Fibroblast of the aortic adventitia (primary cell): ENCODE measurements at places on chromosomes 5 and 9. TPM values are rescaled to one million over a fixed set of nuclear protein-coding genes. Genes with fewer than 3 reads are reported as not detected.
A peak's percentile ranks its signal among the peaks of the same experiment; 100 is the strongest.

ISCA1 gene
- 18.0 and 46.5 TPM in 2 replicates for total RNA-seq

DNA sequence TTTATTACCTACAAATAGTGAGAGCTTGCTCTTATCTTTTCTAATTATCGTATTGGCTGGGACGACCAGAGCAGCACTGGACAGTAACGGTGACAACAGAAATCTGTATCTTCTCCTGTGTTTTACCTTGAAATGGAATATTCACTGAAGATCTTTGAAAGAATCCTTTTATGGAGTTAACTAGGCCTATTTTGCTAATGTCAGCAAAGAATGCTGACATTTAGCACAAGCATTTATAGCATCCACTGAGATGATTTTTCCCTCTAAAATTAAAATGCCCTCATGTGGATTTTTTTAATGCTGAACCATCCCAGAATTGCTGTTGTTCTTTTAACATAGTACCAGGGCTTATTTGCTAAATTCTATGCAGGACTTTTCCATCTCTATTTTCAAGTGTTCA is 59.4 kb downstream of the ROR2 start:
- no peak for DNase-seq

DNA sequence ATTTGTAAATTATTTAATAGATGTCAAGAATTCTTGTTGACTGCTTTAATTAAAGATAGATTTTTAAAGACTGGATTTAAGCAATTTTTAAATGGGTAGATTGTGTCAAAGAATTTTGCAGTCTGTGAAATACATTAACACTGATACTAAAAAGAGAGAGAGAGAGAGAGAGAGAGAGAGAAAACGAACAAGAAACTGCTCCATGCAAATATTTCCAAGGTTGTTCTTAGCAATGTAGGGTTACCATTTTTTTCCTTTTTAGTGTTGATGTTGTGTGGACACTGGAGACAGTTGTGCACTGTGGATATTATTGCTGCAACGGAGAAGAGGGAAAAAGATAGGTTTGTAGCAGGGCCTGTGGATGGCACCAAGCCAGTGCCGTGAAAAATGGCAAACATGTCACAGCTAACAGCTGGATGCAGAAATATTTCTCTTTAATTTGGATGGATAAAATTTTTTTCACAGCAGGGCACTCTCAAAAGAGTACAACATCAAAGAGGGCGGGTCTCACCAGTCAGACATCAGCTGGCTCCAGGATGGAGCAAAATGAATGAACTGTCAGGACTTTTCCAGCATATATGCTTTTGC is 58.2 kb downstream of the PRDM6 start:
- no peak for DNase-seq

DNA sequence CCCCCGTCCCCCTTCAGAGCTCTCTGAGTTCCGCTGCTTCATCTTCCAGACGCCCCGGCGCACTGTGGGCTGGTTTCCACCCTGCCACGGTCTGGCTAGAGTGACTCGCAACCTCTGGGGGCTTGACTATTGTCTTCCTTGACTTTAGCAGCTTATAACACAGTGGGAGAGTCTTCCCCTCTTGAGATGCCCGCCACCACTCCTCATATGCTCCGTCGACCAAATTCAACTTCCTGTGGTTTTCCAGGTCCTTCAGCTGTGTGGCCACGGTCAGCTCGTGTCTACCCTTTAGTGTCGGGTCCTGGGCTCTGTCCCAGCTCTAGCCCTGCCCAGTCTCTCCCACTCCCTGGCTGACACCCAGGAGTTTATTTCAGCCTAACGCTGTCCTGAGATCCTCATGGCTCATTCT is 28.2 kb upstream of the NCS1 start:
- DNase-seq: peak; percentile 46

GRCh38 chr5:163889369-163889768 is 383.9 kb downstream of the MAT2B start:
- peak; percentile 89 for DNase-seq

BTNL9 gene
- not detected in 2 replicates for total RNA-seq

SPATA31D1 gene
- total RNA-seq: not detected in 2 replicates

DNA sequence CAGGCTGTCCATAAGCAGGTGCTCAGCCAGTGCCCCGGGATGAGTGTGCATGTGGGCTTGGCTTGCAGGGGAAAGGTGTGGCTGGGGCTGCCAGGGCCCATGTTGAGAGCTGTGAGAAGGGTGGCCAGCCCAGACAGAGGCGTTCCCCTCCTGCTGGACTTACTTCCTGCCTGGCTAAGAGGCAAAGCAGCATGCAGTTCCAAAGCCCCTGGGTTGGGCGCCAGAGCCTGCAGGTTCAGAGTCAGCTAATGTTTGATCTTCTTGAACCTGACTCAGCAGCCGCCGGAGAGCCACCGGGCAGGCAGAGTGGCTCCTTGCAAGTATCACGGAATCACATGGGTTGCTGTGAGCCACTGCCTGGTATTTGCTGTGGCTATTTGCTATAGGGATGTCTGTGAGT is 168.4 kb upstream of the MAP1B start:
- DNase-seq: no peak

SMIM33 gene
- total RNA-seq: not detected in 2 replicates

- DNase-seq: peak; percentile 72
These were observed 184.1 kb downstream of the MARCHF11 start for GRCh38 chr5:15995341-15996052.

KCTD16 gene
- 7.4 and 12.6 TPM in 2 replicates for total RNA-seq

DNA sequence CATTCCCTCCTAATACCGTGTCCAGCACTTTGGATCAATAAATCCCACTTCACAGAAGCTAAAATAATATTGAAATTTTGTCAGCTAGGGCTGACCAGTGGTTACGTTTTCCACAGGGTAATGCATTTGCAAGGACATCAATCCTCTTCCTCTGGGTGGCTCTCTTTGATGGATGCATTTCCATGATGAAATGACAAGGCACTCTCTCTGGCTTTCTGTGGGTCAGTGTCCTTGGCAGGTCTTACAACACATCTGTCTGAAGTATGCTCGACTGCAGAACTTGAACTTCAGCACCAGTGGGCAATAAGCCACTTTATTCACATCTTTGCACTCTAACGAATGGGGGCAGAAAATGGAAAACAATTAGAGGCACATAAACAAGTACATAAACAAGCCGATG is 330.1 kb downstream of the ADAMTS6 start:
- DNase-seq: no peak

DNA sequence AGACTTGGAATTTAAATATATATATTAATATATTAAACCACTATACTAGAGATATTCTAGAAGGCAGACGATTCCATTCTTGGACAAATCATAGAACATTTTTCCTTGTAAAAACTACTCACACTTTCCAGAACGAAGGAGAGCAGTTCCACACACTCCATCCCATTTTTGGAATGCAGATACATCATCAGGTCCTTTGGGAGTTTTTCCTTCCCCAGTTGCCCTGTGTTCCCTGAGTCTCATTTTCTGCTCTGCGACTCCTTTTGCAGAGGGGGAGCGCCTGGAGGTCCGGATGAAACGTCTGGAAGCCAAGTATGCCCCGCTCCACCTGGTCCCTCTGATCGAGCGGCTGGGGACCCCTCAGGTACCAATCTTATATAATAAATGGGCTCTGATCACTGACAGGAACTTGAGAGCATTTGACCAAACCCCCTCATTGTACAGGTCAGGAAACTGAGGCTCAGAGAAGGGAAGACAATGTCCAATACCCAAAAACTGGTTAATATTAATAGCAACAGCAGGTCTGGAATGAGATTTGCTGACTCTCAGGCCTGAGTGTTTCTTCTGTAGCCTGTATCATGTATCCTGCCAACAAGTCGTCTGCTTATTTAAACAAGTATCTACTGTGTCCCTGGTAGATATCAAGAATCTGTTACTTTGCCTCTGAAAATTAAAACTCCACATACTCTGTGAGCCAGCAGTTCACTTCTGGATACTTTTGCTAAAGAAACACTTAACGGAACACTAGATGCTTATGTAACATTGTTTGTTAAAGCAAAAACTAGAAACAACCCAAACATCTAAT is 76.8 kb upstream of the NIPAL4 start:
- DNase-seq: no peak

GRCh38 chr5:127804886-127805426 is 101.8 kb downstream of the CCDC192 start:
- DNase-seq: no peak

- DNase-seq: no peak
These were observed 15.1 kb upstream of the CCL28 start for GRCh38 chr5:43427306-43427705.

DNA sequence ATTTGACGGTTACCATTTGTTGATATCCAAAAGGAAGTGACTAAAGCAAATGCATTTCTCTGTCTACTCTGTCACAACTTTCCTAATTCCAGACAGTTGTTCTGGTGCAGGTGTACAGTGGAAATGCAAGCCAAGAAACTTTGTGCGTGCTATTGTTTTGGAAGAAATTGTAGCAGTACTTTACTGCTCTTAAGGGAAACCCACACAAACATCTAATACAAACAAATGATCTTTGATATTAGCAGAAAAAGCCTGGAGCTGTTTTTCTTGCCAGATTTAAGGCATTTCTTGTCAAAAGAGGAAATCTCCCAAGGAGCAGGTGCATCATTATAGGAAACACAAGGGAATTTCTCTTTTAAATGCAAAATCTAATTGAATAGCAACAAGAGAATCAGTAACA is 2.0 kb downstream of the SNCAIP start:
- no peak for DNase-seq

DNA sequence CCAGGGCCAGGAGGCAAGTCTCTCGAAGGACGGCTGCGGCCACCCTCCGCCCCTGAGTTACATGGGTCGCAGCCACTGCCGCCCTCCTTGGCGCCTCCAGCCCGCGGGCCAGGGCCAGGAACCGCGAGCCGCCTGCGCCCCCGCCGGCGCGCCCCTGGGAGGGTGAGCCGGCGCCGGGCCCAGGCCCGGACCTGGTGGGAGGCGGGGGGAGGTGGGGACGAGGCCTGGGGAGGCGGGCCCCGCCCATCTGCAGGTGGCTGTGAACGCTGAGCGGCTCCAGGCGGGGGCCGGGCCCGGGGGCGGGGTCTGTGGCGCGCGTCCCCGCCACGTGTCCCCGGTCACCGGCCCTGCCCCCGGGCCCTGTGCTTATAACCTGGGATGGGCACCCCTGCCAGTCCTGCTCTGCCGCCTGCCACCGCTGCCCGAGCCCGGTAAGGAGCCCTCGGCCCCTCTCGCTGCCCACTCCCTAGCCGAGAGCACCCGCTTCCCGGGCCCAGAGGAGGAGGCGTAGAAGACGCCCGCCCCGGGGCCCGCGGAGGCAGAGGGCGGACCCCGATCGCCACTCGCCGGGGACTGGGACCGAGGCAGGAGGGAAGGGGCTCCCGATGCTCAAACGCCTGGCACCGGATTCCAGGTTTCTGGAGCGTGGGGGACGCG is at the start of gene ASS1:
Gene ASS1 (plus strand): TSS at position 397 of the 657 bp plus-strand sequence. CDS start 7,268 bp downstream, outside the sequence.
- DNase-seq: no peak

DNA sequence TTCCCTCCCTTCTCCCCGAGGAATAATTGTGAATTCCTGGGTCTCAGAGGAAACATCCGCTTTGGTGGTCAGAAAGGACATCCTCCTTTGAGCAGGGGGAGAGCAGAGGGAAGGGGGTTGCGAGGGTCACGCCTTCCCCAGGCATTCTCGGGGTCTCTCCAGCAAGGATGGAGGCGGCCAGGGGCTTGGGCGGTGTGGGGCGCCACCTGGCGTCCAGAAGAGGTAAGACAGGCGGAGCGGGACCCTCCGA is 129.1 kb downstream of the KCNIP1 start:
- DNase-seq: no peak

GRCh38 chr9:16406526-16407225 is 463.8 kb downstream of the BNC2 start:
- no peak for DNase-seq

- DNase-seq: no peak
These were observed 29.2 kb downstream of the STOM start for GRCh38 chr9:121340676-121341392.

DNA sequence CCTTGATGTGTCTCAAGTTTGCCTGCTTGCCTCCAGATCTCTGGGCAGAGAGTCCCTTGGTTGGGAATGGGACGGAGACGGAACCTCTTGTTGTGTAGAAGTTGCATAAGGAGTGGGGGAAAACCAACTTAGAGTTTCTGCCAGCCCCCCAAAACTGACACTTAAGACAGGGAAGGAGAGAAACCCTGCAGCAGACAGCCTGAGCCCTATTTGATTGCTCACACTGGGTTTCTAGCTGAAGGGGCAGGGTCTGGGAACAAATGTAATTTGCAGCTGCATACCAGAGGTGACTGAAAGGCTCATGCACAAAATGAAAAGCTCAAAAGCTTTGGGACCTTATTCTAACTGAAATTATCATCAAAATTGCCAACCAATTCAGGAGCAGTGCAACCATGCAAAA is 254.5 kb downstream of the RASEF start:
- no peak for DNase-seq

DNA sequence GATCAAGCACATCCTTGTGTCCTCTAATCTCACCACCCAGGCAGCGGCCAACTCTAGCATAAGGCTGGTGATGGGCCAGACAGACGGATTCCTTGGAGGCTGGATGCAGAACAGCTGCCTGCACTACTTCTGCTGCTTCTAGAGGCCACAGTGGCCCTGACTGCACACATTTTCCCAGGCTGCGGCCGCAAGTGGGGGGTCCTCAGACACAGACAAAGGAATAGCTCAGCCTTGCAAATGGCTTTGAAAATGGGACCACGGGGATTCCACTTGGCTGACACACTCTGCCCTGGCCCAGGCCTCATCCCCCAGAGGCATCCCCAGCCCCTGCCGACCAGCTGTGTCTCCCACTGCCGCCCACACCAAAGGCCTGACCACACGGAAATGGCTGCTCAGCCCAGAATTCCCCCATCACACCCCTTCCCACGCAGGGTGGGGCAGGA is 540.8 kb downstream of the BNC2 start:
- peak; percentile 72 for DNase-seq

DNA sequence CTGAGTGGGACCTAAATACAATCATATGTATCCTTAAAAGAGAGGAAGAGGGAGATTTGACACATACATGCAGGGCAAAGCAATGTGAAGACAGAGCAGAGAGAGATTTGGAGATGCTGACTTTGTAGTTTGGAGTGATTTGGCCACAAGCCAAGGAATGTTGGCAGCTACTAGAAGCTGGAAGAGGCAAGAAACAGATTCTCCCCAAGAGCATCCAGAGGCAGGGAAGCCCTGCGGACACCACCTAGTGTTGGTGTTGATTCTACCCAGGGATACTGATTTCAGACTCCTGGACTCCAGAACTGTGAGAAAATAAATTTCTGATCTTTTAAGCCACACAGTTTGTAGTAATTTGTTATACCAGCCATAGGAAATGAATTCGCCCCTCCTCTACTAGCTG is 64.9 kb upstream of the OSMR start:
- DNase-seq: peak; percentile 95

GRCh38 chr9:88523056-88523455 is 11.9 kb upstream of the NXNL2 start:
- no peak for DNase-seq

DNA sequence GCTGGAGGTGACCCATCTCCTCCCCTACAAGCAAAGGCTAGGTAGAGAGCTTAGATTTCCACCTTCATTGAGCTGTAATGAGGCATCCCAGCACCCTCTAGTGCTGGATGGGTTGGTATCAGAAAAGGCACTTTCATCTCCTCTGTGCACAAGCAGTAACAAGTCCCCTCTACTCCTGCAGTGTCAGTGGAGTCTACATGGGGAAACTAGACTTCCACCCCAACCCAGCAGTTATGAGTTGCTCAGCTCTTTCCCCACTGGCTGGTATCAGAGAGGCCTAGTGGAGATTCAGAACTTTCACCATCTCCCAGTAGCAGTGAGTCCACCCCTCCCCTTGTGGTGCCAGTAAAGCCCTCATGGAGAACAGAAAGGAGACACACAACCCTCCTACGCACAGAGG is 17.9 kb downstream of the FCN1 start:
- DNase-seq: no peak
